ENCODE measurements at places on chromosomes 1 and 21.
A peak's percentile ranks its signal among the peaks of the same experiment; 100 is the strongest.

DNA sequence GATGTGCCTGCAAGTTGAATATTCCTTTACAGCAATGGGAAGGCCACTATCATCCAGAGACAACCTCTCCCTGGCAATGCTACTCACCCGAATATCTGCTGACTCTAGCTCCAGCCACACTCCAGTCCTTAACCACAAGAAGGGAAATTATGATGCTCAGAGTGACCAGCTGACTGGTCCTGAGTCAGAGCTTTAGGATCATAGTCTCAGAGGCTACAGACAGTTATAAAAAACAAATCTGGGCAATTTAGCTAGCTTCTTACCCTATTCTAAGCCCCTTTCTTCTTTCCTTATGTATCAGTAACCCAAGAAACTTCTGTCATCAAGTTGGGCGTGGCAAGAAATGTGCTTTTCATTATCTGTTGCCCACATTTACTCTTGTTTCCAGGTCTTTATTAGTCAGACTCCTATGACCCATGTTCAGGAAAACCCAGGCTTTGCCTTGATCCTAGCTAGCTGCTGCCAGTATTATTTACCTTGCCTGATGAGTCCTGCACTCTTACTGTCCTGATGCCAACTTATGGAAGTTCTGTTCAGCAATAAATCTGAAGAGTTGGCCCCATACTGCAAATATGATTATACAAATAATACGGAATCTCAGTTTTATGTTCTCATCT lies 207.0 kb downstream of the TTLL7 start:
- DNase-seq = peak; percentile 55

GRCh38 chr1:207414606-207415108 lies 39.5 kb upstream of the CR2 start:
- DNase-seq = no peak

- no peak for DNase-seq
These were observed 14.4 kb downstream of the THEMIS2 start for GRCh38 chr1:27886744-27887143.

DNA sequence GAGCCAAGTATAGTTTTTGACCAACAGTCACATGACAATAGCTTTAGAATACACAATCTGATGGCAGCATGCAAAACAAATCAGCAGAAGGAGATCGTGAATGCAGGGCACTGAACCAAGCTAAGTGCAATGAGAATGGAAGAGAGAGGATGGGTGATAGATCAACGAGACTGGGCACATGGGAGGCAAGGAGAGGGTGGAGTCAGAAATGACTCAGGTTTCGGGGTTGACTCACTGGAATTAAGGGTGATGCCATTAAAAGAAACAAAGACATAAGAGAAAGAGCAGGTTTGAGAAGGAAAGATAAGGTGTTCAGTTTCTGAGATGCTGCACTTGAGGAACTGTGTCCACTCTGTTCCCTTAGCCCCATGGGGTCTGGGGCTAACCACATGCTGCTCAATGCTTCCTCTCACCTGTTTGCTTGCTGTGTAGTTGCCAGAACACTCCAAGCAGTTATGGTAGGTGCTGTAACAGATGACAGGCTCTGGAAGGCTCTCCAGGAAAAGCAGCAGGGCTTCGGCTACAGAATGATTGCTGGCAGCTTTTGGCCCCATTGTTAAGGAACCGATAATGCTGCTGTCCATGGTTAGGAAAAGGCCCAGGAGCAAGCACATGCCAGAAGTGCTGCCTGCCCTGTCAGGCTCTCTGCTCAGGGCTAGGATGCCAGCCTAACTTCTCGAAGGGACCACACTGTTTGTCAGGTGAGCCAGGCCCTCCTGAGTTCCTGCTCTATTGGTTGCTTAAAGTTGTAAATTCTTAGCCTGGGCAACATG lies 6.1 kb upstream of the MTF1 start:
- DNase-seq = peak; percentile 11

GRCh38 chr1:77349275-77349674 lies 67.5 kb downstream of the AK5 start:
- no peak for DNase-seq

GRCh38 chr1:82220754-82221153 lies 420.0 kb downstream of the ADGRL2 start:
- DNase-seq = no peak

DNA sequence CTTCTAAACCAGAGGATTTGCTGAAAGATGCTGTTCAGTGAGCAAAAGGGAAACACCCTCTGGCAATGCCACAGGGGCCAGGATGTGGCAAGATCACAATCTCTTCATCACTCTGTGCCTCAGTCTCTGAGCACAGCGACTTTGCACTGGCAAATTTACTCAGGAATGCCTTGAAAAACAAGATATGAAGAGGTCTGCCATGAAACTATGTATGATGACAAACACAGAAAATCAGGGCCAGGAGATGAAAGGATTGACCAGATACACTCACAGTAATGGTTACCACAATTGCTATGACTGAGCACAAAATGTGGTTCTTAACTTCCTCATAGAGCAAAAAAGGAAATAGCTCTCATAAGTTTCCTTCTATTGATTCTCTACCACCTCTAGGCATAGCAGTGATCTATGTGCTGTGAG lies 5.8 kb downstream of the TTC13 start:
- DNase-seq = peak; percentile 40

- DNase-seq = no peak
These were observed 29.5 kb upstream of the HNRNPU start for GRCh38 chr1:244893836-244894235.

GRCh38 chr1:232519186-232519585 lies 110.7 kb downstream of the SIPA1L2 start:
- DNase-seq = no peak

- no peak for DNase-seq
These were observed 20.9 kb downstream of the HENMT1 start for GRCh38 chr1:108639899-108640560.

- no peak for DNase-seq
These were observed 4.1 kb upstream of the ACTA1 start for GRCh38 chr1:229438021-229438420.

GRCh38 chr1:200845360-200845759 lies 27.4 kb upstream of the GPR25 start:
- DNase-seq = no peak

GRCh38 chr1:202210385-202210784 lies 16.8 kb downstream of the LGR6 start:
- DNase-seq = no peak

DNA sequence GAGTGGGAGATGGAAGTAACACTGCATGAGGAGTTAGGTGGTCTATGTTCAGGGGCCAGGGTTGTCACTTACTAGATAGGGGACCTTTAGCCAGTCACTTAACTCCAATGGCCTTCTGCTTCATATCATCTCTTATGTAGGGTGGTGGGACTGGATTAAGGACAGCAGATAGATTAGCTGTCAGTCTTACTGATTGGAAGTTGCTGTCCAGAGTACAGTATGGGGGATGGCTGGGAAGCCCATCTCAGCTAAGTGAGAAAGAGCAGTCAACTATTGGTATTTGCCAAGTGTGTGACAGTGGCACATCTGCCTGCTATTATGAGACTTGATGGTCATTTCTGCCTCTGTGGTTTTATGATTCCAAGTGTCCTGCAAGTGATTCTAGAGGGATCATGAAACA lies 130.9 kb downstream of the FGGY start:
- no peak for DNase-seq

DNA sequence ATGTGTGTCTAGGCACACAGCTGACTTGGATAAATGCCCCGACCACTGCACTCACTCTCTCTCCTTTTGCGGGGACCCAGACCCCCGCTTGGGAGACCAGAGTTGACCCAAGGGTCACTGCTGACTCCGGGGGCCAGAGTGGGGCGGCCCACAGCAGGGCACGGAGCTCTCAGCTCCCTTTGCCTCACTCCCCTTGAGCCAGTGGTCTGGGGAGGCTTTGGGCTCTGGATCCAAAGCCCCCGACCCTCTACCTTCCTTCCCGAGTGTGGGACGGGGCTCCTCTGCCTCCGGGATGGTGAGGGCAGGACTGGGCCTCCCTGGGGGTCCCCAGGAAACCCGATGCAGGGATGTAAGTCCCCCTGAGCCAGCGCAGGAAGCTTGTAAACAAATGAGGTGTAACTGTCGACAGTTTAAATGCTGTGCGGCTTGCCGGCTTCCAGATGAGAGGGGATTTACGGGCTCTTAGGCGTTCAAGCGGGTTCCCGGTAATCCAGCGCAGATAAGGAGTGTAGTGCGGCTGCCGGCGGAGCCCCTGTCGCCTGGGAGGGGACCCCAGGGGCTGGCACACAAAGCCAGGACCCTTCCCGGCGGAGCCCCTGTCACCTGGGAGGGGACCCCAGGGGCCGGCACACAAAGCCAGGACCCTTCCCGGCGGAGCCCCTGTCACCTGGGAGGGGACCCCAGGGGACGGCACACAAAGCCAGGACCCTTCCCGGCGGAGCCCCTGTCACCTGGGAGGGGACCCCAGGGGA lies 7.4 kb downstream of the ACTRT2 start:
- DNase-seq = no peak

DNA sequence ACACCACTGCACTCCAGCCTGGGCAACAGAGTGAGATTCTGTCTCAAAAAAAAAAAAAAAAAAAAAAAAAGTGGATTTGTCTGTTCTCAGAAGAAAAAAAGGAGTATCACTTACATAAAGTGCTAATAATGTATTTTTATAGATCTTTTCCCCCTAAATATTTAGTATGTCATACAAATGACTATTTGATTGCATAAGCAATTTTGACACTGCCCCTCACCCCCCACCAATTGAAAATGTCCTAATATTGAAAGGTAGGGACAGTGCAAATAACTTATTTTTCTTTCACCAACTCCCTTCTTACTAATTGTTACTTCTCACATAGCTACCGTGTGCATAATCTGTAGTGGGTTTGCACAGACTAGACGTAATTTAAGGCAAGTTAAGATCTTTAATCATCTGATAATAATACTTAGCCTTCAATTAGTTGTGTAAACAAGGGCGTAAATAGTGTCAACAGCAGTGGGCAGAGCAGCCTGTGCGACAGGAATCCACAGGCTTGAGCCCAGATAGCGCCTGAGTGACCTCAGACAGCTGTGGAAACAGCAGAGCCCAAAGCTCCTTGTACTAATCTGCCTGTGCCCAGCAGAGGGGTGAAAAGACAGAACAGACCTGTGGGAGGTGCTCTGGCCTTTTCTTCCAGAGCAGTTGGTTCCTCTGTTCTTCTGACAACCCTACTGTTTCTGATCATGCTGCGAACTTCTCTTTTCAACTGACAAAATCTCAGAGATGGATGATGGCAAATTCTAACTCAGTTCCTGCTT lies 4.5 kb upstream of the IER5 start:
- peak; percentile 60 for DNase-seq

- DNase-seq = no peak
These were observed 77.2 kb upstream of the TARDBP start for GRCh38 chr1:10935246-10935645.

- no peak for DNase-seq
These were observed 18.4 kb downstream of the C1orf21 start for GRCh38 chr1:184405094-184405800.

DNA sequence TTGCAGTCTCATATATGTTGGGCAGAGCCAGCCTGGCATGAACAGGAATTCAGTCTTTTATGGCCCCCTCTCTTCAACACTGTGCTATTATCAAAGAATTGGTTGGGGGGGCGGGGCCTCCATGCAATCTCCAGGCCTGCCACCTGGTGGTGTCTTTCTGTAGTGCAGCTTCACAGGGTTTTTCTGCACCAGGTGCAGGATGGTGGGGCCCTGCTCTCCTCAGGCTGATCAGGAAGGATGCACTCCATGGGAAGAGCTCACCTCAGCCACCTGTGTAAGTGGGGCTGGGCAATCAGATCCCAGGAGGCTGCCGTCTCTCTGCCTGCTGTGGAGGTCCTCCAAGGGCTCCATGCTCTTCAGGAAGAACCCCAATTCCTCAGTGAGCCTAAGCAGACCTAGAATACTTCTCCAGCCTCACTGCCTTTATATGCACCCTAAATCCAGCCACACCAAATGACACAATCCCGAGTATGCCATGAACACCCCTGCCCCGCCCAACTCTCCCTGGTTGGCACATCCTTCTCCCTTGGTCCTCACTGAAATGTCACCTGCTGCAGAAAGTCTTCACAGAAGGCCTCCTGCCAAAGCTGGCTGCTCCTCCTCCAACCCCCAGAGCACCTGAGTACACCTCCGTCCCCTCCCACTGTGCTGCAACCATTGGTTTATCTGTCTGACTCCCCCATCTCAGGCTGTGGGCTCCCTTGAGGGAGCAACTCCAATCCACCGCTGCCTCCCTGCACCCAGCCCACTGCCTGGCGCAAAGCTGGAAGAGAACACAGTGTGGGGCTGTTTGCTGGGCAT lies 16.5 kb downstream of the STK40 start:
- peak; percentile 70 for DNase-seq

DNA sequence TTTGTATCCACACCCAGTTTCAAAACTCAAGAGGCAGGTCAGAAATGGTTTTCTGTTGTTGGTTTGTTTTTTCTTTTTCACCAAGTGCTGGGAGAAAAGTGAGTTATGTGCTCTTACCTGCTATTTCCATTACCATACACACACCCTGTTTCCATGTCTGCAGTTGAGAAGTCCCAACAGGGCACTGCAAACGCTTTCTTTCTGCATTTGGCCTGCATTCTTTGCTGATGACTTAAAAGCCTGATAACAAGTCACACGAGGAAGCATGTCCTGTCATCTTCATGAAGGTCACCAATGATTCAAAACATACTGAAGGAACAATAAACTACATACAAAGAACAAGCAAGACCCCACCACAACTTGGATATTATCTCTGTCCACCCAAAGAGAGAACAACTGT lies 24.8 kb upstream of the KCNE1 start:
- peak; percentile 61 for DNase-seq

All from fibroblast of skin of scalp (primary cell).